ENCODE measurements at places on chromosomes 2 and 18. TPM values are rescaled to one million over a fixed set of nuclear protein-coding genes. Genes with fewer than 3 reads are reported as not detected.

CYS1 gene
- 5.1 TPM for total RNA-seq

CIB4 gene
- not detected for total RNA-seq

GCG gene
- total RNA-seq, result not detected

CCDC141 gene
- 25.7 TPM for total RNA-seq

TMEFF2 gene
- not detected for total RNA-seq

OSR1 gene
- 21.3 TPM for total RNA-seq

ZSWIM2 gene
- total RNA-seq, result not detected

E2F6 gene
- 13.8 TPM for total RNA-seq

RNU2-63P gene
- total RNA-seq, result not detected

IGFBP5 gene
- total RNA-seq, result 196 TPM

ASB3 gene
- total RNA-seq, result 54.9 TPM

RNF125 gene
- total RNA-seq, result 9.2 TPM

DNA sequence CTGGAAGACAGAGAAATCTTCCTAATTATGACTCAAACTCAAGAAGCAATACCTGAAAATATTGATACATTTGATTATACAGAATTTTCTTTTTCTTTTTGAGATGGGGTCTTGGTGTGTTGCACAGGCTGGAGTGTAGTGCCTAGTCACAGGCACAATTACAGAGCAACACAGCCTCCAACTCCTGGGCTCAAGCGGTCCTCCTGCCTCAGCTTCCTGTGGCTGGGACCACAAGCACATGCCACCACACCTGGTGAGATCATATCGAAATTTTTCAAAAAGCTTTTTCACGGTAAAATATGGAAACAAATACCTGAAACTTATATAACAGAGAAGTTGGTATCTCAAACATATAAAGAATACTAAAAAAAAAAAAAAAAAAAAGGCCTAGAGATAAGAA is 27.9 kb downstream of the TGFBRAP1 start:
- DNase-seq, result no peak

- no peak for DNase-seq
Measured at GRCh38 chr2:24833821-24834732, 40.9 kb downstream of the CENPO start.

DNA sequence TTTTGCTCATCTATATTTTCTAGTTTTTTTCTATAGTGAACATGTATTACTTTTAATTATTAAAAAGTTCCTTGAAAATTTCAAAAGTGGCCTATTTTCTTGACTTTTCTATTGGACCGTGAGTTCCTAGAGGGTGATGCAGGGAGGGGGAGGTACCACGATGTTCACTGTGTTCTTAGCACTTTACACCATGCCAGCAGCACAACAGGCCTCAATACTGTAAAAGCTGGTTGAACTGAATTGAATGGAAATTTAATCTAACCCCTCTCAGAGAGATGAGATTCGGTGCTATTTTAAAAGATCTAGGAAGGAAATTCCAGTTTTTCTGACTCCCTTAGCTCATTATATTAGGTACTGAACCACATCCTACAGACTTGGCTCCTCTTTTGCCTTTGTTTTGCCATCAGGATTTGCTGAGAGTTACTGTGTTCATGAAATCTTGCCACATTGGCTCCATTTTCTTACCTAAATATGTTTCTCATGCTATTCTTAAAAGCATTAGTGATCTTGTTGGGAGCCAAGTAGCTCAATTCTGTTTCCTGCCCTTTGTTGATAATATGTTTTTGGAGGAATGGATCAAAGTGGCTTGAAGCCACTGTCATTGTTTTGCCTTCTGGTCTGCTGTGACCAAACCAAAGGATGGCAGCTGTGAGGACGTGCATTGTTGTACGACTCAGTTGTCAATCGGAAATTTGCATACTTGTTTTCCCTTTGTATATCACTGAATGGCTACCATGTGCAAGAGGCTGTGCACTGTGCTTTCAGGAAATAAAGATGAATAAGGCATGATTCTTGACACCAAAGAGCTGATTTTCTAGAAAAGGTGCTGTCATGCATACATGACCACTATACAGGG is 25.3 kb downstream of the MYO1B start:
- DNase-seq, result no peak

DNA sequence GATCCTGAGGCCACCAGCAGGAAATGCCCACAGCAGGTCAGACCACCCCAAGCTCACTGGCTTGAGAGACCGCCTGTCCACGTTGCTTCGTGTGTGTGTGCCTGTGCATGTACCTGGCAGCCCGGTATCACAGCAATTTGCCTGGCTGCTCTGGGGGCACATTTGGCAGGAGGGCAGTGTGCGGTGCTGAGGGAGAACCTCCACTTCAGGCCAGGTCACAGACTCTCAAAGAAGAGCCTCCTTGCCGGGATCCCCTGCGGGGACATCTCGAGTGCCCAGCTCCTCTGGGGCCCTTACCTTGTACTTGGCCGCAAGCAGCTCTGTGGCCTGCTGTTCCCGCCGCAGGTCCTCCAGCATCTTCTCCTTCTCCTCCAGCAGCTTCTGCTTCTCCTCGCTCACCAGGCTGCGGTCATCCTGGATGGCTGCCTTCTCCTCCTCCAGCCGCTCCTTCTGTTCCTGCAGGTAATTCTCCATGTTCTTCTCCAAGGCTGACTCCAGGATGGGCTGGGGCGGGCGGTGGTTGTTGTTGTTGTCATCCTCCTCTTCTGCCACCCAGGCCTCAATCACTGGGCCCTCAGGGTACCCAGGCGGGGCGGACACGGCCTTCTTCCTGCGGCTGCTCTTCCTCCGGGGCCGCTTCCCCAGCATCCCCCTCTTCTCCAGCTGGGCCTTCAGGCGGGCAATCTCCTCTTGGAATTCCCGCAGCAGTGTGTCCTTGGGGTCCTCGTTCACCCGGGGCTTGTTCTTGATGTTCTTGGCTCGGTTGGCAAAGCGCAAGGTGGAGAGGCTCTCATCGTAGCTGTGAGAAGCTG is 2.0 kb downstream of the KIF3C start:
- no peak for DNase-seq

DNA sequence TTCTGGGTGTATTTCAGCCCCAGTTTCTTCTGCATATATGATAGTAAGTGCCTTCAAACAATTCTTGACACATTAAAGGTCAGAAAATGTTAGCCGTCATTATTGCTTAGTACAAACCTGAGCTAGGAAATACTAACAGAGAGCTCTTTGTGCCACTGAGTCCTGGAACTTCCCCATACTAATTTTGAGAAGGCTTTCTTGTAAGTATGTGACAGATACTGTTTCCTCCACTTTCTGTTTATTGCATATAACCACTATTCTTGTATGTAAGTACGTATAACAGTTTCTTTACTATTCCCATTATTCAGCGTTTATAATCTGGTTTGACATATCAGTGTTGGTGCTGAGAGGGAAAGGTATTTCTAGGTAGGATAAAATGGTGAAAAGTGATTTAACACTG is 9.8 kb downstream of the PPP1CB start:
- DNase-seq, result no peak

DNA sequence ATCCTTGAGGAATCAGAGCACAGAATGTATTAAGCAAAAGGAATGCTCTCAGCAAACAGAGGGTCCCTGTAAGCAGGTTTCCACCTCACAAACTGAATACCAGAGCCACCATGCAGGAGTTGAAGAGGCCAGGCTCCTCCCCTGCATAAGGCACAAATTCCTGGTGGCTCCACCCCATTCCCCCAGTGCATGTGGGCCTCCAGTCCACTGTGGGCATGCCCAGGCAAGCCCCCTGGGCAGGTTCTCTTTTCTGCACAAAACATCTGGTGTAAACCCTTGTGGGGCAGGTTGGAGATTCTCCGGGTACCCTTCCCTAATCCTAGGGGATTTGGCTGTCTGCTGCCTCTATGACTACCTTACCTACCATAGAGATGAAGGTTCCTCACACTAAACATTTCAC is 166.5 kb downstream of the PTPRM start:
- DNase-seq, result no peak

GRCh38 chr2:145751629-145752028 is 1231.7 kb upstream of the ZEB2 start:
- DNase-seq, result no peak

DNA sequence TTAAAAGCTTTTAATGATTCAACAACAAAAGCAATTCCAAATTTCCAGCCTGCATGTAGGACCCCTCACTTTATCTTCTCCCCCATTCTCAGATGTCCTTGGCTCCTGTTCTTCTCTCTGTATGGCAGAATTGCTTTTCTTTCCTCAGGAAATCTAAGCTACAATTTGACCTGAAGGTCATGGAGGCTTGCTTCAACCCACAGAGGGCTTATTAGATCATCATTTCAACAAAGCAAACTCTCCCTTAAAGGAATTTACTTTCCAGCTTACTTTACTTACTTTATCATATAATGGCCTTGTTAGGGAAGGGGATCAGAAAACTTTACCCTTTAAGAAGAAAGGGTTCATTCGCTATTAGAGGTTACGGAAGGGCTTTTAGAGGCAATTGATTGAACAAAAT is 211.5 kb downstream of the RAD51AP2 start:
- DNase-seq, result no peak

- DNase-seq, result no peak
Measured at GRCh38 chr2:237886685-237887481, 27.5 kb downstream of the RAMP1 start.

GRCh38 chr2:67923696-67924095 is 139.1 kb downstream of the C1D start:
- DNase-seq, result peak; percentile 31

- DNase-seq, result no peak
Measured at GRCh38 chr2:103809941-103810441, 1043.9 kb upstream of the POU3F3 start.

- peak; percentile 86 for DNase-seq
Measured at GRCh38 chr2:204691911-204692510, 146.7 kb downstream of the PARD3B start.

GRCh38 chr18:6613581-6613980 is 115.9 kb upstream of the ARHGAP28 start:
- no peak for DNase-seq

DNA sequence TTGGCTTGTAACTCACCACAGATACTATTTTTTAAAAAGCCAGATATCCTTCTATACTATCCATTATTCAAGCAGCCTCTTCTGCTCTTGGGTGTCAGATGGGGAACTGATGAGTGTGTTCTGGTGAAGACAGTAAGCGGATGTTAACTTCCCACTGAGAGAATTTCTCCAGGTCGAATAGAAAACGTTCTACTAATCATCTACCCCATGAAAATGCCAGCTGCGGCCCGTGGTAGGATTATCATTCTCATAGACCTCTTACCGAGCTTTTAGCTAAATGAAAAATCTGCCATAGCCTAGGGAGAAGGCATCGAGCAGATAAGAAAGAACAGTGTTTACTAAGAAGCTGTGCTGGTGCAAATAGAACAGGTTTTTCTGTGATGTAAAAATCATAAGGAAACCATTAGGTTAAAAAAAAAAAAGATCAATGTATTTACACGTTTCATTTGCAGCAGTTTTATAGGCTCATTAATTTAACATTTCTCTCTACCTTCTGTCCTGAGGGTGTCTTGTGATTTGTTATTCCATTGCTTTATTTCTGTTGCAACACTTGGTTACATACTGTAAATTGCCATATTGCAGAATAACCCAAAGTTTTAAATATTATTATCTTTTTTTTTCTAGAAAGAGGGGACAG is 1521.5 kb upstream of the ZEB2 start:
- no peak for DNase-seq

GRCh38 chr2:70160545-70160944 is 30.3 kb downstream of the C2orf42 start:
- no peak for DNase-seq

GRCh38 chr2:147910990-147911473 is 66.2 kb downstream of the ACVR2A start:
- DNase-seq, result peak; percentile 88

GRCh38 chr2:227428731-227429285 is 41.1 kb upstream of the SCYGR1 start:
- DNase-seq, result no peak

GRCh38 chr18:76874642-76875389 is 52.5 kb downstream of the ZNF236 start:
- no peak for DNase-seq

GRCh38 chr2:172998547-172999272 is 76.9 kb upstream of the MAP3K20 start:
- peak; percentile 25 for DNase-seq

DNA sequence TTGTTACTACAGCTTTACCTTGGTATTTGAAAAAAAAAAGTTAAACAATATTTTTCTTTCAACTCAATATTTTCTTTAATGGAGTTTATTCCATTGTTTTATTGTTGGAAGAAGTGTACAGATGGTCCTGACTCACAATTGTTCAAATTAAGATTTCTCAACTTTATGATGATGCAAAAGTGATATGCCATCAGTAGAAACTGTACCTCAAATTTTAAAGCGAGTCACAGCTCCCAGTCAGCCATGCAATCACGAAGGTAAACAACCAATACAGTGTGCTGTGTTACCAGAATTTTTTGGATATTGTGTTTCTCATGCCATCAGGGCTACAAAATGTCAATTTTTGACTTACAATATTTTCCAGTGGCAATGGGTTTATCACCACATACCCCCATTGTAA is 54.0 kb upstream of the COL5A2 start:
- DNase-seq, result no peak

DNA sequence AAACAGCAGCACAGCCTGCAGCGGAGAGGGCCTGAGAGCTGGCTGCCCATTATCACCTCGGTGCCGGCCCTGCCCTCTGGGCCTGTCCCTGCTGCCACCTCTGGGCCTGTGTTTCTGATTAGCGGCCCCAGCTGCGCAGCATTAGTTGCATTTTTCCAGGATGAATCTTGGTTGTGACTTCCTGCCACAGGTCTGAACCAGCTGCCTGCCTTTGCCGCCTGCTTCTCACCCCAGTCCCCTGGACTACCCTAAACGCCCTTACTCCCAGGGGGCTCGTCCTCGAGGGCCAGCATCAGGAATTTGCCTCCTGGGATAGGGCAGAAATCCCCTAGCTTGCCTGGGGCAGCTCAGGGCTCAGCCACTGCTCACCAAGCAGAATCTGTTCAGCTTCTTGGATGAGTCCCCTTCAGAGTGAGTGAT is 342.8 kb downstream of the DYSF start:
- DNase-seq, result no peak

DNA sequence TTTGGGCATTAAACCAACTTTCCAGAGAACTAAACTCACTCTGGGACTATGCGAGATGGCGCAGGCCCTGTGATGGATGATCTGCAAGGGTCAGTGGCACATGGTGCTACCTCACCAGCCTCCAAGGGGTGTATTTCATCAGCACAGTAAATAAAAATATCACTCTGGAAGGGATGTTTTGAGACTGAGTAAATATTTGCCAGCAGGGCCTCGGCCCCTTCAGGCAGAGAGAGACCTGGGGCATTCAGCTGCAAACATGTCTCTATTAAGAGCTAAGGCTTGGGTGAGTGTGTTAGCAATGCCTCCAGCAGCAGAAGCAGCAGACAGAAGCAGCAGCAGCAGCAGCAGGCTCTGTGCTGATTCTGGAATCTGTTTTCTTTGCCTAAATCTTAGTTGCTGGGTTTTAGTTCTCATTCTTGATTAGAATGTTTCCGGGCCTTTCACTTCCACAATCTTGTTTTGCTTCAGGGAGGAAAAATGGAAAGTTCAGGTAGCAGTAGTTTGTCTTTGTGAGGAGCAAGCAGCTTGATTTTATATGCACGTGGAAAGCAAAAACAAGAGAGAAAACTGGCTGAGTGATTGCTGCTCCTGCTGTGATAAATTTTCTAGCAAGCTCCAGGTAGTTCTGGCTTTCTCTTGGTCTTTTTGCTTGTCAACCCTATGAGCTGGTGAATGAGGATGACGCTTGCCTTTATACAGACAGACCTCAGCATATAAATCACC is 18.6 kb downstream of the ADCYAP1 start:
- DNase-seq, result no peak

All from lung (tissue), 17 donors.